ENCODE measurements at places on chromosomes 12 and 14.

DNA sequence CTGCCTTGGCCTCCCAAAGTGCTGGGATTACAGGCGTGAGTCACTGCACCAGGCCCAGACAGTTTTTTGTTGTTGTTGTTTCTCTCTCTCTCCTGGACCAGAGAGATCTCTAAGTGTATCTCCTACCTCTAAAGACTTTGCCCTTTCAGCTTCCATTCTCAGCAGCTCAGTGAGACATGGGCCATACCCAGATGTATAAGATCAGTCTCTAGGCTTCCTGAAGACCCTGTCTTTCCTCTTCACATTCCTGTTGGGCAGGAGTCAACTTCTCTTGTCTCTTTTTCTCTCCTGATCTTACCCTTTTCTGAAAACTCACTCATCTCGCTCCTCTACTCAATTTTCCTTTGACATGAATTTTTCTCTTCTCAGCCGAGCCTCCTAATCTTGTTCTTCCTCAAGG lies 42.0 kb downstream of the KCNK13 start:
- DNase-seq: no peak

DNA sequence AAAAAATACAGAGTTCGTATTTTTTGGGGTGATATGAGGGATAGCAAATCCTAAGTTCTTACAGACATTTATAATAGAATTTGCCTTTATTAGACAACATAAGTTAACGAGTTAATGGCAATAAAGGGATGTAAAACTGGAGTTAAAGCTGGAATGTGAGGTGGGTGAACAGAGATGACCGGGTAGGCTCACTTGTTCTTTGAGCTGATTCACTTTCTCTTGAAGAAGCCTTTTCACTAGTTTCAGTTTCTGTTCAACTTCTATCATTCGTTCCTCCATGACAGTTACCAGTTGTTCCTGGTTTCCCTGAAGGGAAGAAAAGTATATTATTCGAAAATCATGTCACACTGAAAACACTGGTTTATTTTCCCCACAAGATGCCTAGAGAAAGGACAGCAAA lies 57.7 kb upstream of the SAV1 start:
- DNase-seq: peak; percentile 11

- DNase-seq: peak; percentile 71
These were observed 95.1 kb downstream of the LLPH start for GRCh38 chr12:66035288-66035966.

DNA sequence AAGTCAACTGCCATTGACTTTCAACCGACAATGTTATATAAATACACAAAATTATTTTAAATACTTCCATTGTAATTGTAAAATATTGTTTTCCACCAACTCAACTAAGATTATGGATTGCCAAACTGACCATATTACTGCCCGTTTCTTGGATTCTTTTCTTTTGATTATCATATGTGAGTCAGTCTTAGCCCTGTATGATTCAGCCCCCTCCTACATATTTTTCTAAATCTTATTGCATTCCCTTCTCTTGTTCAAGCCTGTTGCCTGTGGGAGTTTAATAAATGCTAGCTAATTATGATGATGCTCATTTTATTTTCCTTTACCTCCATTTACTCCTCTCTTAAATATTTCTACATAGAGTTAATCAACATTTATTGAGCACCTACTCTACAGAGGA lies 6.8 kb downstream of the RASSF9 start:
- DNase-seq: no peak

GRCh38 chr12:98645572-98646067 lies 530 bp downstream of the APAF1 start:
- no peak for DNase-seq

- no peak for DNase-seq
These were observed 1.9 kb downstream of the KIF5A start for GRCh38 chr12:57551637-57552305.

- DNase-seq: peak; percentile 5
These were observed at the start of gene KCNH5 for GRCh38 chr14:63045234-63045611. Gene KCNH5, minus strand, starts transcription at chr14:63045458. Its CDS starts 272 bp downstream, at chr14:63045186.

DNA sequence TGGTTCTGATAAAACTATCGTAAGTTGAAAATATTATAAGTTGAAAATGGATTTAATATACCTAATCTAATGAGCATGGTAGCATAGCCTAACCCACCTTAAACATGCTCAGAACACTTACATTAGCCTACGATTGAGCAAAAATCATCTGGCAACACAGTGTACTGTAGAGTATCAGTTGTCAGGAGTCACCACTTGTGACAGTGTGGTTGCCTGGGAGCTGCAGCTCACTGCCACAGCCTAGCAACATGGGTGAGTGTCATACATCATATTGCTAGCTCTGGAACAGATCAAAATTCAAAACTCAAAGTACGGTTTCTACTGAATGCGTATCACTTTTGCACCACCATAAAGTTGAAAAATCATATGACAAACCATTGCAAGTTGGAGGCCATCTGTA lies 203.5 kb downstream of the ATXN7L3B start:
- DNase-seq: no peak

DNA sequence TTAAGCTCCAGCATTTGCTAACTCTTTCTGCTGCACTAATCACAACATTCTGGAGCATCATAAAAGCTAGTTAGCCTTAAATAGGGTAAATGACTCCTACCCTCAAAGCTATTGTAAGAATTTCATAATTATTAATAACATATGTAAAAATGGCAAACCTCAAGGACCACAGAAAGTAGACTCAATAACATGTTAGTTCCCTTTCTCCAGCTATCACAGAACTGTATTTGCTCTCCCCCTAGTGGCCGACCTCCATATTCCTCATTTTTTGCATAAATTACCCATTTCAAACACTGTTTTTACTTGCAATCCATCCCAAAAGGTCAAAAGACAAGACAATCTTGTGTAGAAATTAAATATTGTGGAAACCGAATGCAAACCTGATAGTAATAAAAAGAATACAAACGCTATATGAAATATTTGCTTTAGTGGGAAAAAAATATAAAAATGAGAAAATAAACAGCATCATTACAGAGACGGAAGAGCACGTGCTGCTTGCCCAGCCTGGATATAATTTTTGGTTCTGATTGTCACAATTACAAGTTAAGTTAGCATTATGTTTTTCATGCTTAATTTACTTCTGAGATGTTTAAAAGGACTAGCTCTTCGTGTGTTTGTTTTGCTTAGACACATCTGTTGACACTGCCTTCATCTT lies 97.9 kb downstream of the RERGL start:
- DNase-seq: peak; percentile 21

DNA sequence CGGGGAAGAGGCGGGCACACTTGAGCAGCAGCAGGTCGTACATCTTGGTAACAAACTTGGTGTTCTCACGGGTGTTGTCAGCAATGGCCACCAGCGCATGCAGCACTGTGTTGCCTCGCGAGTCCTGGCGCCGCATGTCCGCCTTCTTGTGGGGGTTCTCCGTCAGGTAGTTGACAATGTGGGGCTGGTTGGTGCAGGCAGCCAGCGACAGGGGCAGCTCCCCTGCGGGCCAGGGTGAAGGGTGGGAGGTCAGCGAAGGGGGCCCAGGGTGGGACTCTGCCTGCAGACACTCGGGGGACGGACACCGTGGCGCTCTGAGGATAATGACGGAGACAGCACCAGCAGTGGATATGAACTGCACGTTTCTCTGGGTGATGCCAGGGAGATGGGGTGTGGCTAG lies 34.5 kb downstream of the TRPV4 start:
- no peak for DNase-seq

DNA sequence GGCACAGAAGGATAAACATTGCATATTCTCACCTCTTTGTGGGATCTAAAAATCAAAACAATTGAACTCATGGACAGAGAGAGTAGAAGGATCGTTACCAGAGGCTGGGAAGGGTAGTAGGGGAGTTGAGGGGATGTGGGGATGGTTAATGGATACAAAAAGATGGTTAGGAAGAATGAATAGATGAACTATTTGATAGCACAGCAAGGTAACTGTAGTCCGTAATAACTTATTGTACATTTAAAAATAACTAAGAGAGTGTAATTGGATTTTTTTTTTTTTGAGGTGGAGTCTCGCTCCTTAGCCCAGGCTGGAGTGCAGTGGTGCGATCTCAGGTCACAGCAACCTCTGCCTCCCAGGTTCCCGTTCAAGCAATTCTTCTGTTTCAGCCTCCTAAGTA lies 52.0 kb downstream of the NUBPL start:
- DNase-seq: no peak

DNA sequence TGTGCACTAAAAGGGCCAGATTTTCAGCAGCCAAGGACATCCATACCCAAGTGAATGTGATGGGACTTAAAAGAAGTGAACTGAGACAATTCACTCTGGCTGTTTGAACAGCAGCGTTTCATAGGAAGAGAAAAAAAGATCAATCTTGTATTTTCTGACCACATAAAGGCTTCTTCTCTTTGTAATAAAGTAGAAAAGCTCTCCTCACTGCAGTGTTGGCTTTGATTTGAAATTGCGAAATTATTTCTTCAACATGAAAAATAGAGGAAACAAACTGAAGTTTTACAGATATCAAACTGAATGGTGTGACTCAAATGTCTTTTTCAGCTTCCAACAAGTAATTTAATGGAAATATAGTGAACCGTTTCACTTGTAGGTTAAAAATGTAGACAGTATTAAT lies 11.3 kb upstream of the KCNMB4 start:
- DNase-seq: no peak
